ENCODE measurements at places on chromosomes 6 and 20. TPM values are rescaled to one million over a fixed set of nuclear protein-coding genes. Genes with fewer than 3 reads are reported as not detected.
A peak's percentile ranks its signal among the peaks of the same experiment; 100 is the strongest.

- DNase-seq = peak; percentile 36
- peak overlapping the region; percentile 65 for H3K4me3 ChIP-seq
- H3K27me3 ChIP-seq = peaks cover 20% of the 10 kb centered on the region
- H3K36me3 ChIP-seq = no peaks in the 10 kb centered on the region
These were observed 686 bp downstream of the TMEM170B start for GRCh38 chr6:11538052-11538818.

Gene HLA-G
- total RNA-seq = 1.1 TPM

- H3K36me3 ChIP-seq = no peaks in the 10 kb centered on the region
- H3K27ac ChIP-seq = no peak overlapping the region
- H3K27me3 ChIP-seq = no peaks in the 10 kb centered on the region
- H3K4me1 ChIP-seq = peaks cover 23% of the 10 kb centered on the region
- H3K4me3 ChIP-seq = no peak overlapping the region
- DNase-seq = no peak
These were observed 80.1 kb upstream of the ID4 start for GRCh38 chr6:19757036-19757435.

GRCh38 chr6:98498866-98499265, 335.5 kb upstream of the POU3F2 start:
- H3K4me1 ChIP-seq = peaks cover 16% of the 10 kb centered on the region
- no peaks in the 10 kb centered on the region for H3K27me3 ChIP-seq
- no peak overlapping the region for H3K4me3 ChIP-seq
- H3K27ac ChIP-seq = 0 out of 2 replicates have a peak overlapping the region, but pooled peaks have one; percentile 2
- DNase-seq = no peak
- no peaks in the 10 kb centered on the region for H3K36me3 ChIP-seq

Gene VGLL2
- total RNA-seq = not detected

DNA sequence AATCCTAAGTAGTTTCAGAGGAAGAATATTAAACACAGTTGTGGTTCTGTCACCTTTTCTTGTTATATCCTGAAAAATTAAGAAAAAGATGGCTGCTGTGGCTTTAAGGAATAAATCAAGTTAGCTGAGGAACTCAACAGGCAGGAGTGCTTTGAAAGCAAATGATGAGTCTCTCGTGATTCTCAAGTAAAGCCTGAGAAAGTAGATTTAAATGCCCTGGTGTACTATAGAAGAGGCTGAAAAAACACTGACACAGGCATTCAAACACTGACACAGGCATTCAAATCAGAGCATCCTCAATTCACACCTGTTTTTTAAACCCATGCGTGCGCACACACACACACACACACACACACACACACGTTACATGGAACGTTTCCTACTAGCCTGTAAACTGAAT, 218.6 kb downstream of the OGFRL1 start:
- no peaks in the 10 kb centered on the region for H3K36me3 ChIP-seq
- H3K4me1 ChIP-seq = peaks cover 4% of the 10 kb centered on the region
- no peak overlapping the region for H3K27ac ChIP-seq
- DNase-seq = no peak
- no peak overlapping the region for H3K4me3 ChIP-seq

DNA sequence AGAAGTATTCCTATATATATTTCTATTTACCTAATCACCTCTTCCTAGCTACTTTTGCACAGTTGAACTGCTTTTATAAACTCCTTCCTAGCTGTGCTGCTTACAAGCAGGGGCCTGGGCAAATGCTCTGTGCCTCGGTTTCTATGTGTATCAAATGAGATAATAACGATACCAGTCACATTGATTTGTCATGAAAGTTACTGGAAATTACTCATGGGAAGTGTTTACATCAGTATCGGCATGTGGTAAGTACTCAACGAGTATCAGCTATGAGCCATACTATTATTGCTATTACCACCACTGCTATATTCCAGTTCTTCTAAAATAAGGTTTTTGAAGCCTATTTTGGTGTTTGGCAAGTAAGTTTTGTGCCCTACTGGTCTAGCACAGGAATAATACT, 4.9 kb downstream of the LAMA4 start:
- H3K27ac ChIP-seq = no peak overlapping the region
- no peaks in the 10 kb centered on the region for H3K36me3 ChIP-seq
- H3K4me1 ChIP-seq = peaks cover 43% of the 10 kb centered on the region
- no peak overlapping the region for H3K4me3 ChIP-seq
- H3K27me3 ChIP-seq = peaks cover 32% of the 10 kb centered on the region
- no peak for DNase-seq

Gene CHMP4B
- total RNA-seq = 66.1 TPM
